ENCODE measurements at places on chromosomes 3 and 15.

GRCh38 chr15:99137111-99137546, 32.2 kb downstream of the SYNM start:
- no peak for DNase-seq

- DNase-seq: no peak
Observed at GRCh38 chr3:104526901-104527401, 839.8 kb upstream of the ALCAM start.

- DNase-seq: no peak
Observed at GRCh38 chr15:101264911-101265641, 12.2 kb downstream of the SELENOS start.

- no peak for DNase-seq
Observed at GRCh38 chr3:105154692-105155091, 212.0 kb upstream of the ALCAM start.

- DNase-seq: peak; percentile 8
Observed at GRCh38 chr15:47756872-47757271, 39.6 kb downstream of the SEMA6D start.

DNA sequence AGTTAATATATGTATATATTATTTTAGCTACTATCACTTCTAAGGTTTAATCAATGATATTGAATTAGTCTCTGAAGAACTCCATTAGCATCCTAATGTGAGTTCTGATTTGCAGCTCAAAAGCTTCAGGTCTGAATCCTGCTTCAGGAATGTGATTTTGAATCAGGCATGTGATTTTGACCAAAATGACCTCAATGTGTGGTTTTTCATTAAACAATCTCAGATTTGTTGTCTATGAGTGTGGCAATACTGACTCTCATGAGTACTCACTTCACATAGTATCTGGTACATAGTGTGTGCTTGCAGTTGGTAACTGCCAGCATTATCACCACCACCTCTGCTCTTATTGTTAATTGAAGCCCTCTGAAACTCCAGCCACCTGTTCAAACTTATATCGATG, 251.0 kb downstream of the KCNH8 start:
- no peak for DNase-seq

DNA sequence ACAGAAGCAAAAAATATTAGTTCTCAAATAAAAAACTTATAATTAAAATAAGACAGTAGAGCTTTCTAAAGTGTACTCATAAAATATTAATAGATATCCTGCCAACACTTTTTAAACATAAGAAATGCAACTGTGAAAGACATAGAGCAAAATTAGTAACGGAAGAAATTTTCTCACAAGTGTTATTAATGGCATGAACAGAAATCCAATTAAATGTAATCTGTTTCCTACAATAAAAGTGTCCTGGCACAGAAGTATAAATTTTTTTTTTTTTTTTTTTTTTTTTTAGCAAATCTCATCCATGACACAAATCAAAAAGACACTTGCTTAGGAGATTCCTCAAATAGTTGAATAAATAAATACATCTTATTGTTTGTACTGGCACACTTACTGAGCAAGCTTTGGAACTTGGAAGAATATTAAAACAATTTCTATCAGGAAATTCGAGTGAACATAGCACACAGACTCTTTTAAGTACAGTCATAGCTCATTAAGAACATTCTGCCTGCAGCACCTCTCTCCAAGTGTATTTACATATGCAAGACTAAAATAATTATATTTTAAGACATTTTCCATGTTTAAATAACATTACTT, 227.2 kb upstream of the ROBO2 start:
- DNase-seq: no peak

DNA sequence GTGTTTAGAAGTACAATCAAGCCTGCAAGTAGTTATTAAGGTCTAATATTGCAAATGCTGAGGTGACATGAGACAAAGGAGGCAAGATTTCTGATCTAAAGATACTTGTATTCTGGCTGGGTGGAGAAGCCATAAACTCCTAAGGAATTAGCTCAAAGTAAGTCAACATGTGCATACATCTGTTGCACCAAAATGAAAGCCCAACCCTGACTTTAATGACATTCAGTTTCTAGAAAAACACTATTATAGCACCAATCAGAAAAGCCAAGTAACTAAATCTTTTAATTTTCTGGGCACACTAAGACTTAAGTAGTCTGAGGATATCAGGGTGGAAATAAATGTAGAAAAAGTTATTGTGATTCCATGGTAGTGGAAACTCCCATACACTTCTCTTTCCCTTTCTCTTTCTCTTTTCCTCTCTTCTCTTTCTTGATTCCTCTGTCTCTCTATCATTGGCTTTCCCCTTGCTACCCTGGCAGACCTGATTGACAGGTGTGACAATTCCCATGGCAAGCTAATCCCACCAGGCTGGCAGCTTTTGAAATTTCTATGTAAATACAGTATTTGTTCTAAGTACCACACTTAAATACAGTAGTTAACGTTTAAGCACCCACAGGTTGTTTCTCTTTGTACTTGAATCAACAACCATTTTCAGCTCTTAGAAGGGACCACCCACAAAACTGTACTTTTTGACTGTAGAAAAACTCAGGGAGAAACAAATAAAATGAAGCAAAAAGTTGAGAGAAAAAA, 528.4 kb upstream of the SEMA6D start:
- no peak for DNase-seq

GRCh38 chr15:77354063-77354462, 65.8 kb downstream of the PEAK1 start:
- no peak for DNase-seq

- DNase-seq: peak; percentile 23
Observed at GRCh38 chr3:146550743-146551510, 6.5 kb upstream of the PLSCR1 start.

Measured in Caki2 (cell line).